ENCODE measurements at places on chromosomes 1 and 21.
A peak's percentile ranks its signal among the peaks of the same experiment; 100 is the strongest.

- no peak for DNase-seq
Observed at GRCh38 chr1:84090447-84091245, 53.4 kb upstream of the PRKACB start.

- no peak for DNase-seq
Observed at GRCh38 chr1:155043301-155043702, 7.8 kb upstream of the ADAM15 start.

DNA sequence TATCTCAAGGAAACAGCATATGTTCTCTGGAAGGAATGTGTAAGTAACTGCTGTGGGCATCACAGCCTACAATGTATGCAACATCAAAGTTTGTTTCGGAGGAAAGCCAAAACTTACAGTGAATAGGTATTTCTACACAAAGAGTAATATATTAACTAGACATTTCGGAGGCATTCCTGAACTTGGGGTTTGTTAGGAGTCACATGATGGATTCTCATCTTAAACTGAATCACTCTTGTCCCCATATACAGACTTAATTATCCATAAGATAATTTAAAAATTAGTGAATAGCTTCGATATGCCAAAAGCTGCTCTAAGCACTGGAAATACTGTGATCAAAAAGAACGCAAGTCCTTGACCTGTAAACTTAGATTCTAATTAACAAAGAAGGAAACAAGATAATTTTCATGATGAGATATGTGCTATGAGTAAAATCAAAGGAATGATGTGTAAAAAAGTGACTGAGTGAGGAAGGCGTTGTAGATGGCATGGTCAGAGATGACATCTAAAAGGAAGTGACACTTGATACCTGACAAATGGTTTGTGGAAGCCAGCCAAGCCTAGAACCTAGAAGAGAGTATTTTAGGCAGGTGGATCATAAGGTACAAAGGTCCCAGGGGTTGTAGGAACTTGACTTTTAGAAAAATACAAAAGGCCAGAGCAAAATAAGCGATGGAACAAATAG is 273.1 kb downstream of the MRPL39 start:
- DNase-seq, result no peak

DNA sequence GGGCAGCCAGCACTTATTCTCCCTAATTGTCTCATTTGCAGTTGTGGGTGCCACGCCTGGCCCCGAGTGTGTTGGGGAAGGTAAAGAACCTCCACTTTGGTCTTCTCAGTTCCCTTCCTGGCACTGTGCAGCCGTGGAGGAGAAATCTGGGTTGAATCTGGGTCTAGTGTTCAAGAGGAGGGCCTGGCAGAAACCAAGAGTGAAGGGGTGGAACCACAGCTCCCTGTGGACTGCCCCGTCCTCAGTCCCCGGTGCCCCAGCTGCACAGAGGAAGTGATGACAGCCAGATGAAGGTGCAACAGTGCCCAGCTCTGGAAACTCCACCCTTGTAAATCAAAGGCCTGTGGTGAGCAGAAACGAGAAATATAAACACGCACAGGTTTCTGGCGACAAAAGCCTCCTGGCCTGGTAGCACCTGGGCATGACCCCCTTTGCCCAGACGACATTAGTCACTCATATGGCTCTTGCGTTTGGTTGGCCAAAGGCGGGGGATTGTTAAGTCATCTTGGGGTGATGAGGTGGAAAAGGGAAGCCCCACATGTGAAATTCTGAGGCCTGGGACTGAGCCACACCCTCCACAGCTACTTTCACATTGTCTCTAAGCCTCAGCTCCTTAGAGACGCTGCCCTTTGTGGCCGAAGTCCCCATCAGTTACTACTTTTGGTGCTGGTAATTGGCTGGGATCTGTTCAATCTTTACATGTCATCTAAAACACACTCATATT is 4.2 kb upstream of the ECE1 start:
- no peak for DNase-seq

DNA sequence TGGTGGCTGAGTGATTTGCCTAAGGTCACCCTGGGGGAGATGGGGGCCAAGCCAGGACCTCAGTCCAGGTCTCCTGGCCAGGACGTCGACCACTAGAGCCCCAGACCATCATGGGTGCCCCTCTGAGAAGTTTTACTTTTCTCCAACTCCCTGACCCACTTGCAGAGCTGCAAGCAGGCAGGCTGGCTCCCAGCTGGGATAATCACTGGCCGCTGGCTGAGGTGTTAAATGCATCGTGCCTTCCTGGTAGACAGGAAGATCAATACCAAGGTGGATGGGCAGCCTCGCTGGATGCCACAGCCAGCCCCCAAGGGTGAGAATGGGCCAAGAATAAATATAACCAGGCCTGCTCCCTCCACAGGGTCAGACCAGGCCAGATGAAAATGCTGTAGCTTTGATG is 106.2 kb downstream of the EPHB2 start:
- DNase-seq, result no peak

DNA sequence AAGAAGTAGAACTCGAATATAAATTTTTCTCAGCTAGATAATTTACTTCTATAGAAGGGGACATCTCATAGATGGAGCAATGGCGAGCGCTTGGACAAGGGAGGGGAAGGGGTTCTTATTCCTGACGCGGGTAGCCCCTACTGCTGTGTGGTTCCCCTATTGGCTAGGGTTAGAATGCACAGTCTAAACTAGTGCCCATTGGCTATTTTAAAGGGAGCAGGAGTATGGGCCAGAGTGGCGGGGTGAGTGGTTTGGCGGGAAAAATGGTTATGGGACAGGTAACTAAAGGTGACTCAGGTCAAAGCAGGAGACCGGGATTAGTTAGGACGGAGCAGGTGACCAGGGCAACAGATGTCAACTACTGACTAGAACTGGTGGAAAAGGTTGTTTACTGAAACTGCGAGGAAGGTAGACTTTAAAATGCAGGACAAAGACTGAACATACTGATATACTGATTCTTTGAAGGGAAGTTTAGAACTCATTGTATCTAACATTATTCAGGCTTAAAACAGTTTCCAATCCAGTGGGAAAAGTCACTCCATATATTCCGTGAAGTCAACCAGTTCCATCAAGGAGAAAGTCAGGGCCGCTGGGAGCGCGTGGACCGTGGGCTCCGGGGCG is 940 bp upstream of the ATAD3A start:
- DNase-seq, result no peak

DNA sequence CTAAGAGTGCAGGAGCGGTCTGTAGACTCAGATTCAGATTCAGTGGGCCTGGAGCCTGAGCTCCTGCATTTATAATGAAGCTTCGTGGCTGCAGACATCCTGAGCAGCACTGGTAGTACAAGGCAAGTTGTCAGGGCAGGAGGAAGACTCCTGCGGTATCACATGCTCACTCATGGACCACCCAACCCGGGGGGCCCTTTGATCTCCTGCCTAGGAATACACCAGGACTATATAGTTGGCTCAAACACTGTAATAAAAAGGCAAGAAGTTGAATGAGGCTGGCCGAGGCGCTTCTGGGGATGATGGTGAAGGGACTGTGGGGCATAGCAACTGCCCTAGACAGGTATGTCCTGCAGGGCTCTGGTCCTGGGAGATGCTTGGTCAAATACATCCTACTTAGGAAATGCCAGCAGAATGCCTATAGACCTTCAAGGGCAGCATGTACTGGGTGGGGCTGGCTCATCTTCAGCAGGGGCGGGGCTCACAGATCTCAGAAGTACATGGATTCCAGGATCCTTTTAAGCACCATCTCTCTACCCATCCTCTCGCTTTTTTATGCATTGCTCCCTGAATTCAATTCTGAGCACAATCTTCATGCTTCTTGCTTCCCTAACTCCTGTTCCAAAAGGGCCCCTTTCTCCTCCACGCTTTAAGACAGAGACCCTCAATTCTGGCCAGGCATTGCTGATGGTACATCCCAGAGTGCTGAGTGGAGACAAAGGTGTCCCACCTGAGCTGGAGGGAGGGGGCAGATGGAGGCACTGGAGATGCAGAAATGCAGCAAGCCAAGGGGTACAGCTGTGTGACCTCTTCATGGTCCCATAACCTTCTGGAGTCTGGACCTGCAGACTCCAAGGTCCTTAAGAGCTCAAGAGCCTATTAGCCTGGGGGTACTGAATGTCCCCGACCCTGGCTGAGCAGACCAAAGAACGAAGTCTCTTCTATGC is 2.1 kb upstream of the RAP1GAP start:
- no peak for DNase-seq

- DNase-seq, result peak; percentile 18
Observed at GRCh38 chr1:53365437-53366063, 37.7 kb upstream of the LRP8 start.

GRCh38 chr1:156643049-156643777 is 1.3 kb downstream of the BCAN start:
- no peak for DNase-seq

DNA sequence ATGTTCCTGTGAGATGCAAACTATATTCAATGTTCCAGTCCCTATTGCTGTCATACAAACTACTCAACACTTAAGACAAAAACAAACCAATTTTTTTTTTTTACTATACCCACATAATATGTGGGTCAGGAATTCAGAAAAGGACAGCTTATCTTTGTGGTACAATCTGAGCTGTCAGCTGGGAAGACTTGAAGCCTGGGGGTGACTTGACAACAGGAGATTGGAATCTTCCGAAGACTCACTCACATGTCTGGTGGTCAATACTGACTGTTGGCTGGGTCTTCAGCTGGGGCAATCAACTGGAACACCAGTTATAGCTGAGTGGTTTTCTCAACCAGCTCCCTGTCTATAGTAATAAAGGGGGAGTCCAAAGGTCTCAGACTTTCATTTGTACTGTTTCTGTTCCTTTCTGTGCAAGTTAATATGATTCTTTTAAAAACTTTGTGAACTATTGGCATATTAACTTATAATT is 81.7 kb upstream of the ATP1B1 start:
- DNase-seq, result no peak

DNA sequence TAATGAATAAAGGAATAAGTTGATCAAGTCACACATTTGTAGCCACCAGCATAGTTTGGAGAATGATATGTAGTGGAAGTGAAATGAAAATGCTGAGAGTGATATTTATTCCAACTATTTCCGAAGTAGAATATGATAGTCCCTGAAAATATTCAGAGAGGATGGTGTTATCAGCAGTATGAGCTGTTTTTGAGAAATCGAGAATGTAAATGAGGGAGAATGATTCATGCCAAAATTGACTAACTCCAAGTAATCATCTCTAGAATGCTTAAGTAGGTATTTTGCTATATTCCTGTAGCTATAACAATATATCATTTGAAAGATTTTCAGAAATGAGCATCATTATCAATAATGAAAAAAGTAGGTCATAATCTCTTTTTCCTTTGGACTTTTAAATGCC is 178.9 kb downstream of the PDE4B start:
- no peak for DNase-seq

GRCh38 chr1:187032316-187032981 is 203.7 kb downstream of the PLA2G4A start:
- no peak for DNase-seq

GRCh38 chr1:205907794-205908193 is 35.5 kb downstream of the SLC26A9 start:
- no peak for DNase-seq

DNA sequence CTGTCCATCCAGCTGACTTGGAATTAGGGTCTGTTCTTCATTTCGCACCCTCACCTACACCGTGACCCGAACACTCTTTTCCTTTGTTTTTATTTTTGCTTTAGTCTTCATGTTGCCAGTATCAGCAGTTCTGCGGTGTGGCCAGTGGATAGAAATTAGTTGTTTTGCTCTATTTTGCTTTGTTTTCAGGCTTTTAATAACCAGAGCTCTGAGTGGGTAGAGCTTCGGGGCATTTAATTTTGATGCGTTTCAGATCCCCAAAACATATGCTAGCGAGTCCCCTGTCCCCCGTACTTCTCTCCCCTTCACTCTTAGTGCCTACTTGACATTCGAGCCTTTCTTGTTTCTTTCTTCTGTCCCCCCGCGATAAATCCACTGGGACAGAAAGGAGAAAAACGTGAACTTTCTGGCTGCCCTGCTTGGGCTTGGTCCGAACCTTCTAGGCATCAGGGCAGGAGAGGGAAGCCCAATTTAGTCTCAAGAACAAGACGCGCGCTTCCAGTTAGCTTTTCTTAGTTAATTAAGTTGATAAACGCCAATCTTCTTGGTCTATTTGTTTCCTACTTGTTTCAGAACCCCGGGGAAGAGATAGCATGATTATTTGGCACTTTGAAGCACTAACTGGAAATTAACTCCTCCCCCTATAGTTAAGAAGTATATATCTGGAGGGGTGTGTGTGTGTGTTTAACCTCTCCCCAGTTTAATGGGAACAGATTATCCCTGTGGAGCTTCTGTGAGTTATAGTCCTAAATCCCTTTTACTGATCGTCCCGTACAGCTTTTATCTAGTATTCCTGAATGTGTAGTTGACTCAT is 839 bp downstream of the SWT1 start:
- DNase-seq, result peak; percentile 45

DNA sequence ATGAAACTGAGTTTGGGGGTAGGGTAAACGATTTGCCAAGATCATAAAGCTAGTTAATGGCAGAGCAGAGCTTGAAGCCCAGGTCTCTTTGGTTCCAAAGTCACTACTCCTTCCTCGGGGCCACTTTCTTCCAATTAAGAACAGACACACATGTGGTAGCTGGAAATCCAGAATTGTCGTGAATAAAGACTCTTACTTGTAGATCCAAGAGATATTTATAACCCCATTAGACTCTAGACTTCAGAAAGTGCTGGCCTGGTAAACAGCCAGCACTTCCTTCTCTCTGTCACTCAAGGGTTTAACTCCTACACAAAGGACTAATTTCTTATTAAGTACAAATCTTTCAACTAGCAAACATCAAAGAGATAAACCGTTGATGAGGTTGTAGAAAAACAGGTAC is 2.7 kb downstream of the FAM163A start:
- no peak for DNase-seq

DNA sequence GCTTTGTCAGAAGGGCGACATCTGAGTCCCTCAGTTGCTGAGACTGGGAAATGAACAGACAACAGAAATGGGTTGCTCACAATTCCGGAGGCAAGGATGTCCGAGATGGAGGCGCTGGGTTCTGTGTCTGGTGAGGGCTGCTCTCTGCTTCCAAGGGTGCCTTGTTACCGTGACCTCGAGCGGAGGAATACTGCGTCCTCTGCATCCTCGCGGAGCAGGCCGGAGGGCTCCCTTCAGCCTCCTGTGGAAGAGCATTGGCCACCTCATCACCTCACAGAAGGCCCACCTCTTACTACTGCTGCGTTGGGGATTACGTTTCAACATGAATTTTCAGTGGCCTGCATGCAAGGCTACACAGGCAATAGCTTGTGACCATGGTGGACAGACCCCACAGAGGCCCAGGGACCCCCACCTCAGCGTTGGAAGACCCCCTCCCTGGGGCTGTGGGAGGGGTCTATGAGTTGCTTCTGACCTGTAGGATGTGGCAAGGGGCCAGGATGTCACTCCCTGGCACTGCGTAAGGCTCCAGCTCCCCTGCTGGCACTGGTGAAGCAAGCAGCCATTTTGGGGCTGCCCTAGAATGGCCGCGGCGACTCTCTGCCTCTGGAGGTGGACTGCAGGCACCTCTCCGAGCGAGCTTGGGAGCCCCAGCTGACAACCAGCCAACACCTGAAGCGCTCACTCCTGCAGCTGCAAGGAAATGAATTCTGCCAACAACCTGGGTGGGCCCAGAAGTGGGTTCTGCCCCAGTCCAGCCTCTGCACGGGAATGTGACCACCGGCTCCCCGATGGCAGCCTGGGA is 36.3 kb upstream of the COL6A1 start:
- no peak for DNase-seq

GRCh38 chr1:232044728-232045127 is 418.1 kb downstream of the DISC1 start:
- DNase-seq, result no peak

All from right forelimb (tissue), 1 donor.